ENCODE measurements at places on chromosomes 16 and 17.

- no peak for DNase-seq
Observed at GRCh38 chr17:36105781-36106492, 2.3 kb downstream of the CCL4 start.

GRCh38 chr17:17387017-17387497 lies 83.9 kb downstream of the NT5M start:
- no peak for DNase-seq

DNA sequence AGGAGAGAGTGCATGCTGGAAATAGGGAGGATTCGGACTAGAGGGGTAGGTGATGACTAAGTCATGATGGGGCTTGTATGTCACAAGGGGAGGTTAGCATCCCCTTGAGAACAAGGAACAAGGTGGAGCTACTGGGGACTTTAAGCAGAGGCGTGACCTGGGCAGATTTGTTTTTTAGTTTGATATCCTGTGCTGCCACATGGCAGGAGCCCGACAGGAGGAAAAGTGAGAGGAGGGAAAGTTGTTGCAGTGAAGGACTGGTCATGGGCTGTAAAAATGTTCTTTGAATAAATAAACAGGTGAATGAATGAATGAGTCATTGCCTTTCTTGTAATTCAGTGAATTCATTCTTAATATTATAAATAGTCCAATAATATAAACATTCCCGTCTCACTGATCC lies 365.1 kb upstream of the CDH5 start:
- no peak for DNase-seq

DNA sequence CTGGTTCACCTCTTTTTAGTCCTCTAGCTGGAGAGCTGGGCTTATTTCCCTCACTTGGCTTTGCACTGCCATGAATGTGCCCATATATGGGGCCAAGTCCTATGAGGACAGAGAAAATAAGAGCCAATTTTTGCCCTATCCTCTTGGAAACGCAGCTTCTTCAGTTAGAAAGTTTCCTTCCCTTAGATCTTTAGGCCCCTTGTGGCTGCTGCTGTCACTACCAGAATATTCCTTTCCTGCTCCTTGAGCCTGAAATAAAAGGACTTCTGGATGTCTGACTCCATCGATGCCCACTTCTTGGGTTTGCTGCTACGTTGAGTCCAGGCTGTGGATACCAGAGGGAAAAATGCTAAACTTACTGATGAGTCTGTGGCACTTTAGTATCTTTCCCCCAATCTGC lies 487.1 kb downstream of the GRIN2A start:
- no peak for DNase-seq

GRCh38 chr17:56217921-56218320 lies 64.6 kb downstream of the ANKFN1 start:
- DNase-seq = no peak

DNA sequence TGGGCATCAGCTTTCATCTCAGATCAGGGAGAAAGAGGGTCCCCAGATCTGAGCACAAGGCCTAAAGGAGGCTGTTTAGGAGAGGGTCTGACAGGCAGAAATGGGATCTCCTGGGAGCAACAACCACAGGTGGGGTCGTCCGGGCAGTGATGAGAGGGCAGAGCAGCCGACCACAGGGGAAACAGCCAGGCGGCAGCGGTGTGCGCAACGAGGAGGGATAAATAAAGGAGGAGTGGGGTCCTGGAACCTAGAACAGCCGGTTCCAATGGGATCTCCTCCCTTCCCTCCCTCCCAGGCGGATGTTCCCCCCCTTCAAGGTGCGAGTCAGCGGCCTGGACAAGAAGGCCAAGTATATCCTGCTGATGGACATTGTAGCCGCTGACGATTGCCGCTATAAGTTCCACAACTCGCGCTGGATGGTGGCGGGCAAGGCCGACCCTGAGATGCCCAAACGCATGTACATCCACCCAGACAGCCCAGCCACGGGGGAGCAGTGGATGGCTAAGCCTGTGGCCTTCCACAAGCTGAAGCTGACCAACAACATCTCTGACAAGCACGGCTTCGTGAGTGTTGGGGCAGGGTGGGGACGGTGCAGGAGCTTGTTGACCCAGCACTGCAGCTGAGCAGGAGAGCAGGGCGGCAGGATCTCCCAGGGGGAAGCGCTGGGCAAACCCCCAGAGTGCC lies 1.9 kb downstream of the TBX2 start:
- peak; percentile 51 for DNase-seq

GRCh38 chr17:72591289-72592241 lies 470.7 kb downstream of the SOX9 start:
- DNase-seq = peak; percentile 6

DNA sequence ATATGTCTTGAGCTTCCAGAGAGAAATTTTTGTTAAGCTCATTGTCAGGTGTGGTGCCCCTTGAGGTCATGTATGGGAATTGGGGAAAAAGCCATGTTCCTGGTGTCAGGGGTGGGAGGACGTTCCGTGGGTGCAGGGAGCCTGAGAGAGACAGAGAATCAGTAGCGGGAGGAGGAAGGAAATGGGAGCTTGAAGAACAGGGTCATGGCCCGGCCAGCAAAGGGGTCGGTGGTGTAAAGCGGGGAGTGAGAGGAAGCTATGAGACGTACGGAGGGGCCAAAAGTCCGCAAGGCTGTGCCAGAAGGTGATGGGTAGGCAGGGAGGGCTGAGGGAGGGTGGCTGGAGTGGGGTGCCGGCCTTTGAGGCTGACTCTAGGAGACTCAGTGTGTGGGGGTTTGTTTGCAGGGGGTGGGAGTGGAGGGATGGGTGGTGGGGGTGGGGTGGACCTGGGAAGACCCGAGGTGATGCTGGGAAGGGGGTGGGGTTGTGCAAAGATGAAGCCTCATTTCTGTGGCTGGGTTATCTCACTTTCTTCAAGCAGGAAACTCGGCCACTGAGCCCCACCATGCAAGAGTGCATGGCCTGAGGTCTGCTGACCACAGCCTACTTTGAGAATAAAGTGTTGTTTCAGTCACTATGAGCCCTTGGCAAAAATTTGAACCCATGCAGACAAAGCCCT lies 63.6 kb downstream of the PLCG2 start:
- DNase-seq = no peak

GRCh38 chr16:20167323-20167722 lies 93.6 kb upstream of the GPR139 start:
- no peak for DNase-seq

DNA sequence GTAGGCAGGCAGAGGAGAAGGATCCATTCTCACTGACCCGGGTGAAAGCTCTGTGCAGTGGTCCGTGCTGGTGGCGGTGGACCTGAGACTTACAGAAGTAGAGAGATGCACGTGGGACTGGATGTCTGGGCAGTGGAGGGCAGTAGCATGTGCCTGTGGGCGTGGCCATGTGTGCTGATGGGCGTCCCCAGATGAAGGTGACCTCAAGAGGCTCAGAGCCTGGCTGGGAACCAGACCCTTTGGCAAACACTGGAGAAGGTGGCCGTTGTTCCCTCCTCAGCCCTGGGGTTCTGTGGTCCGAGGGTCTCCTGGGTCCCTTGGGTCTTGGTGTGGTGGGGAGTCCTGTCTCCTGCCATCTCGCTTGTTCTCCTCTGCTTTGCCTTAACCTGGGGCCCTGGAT lies 15.6 kb downstream of the WSCD1 start:
- DNase-seq = no peak

GRCh38 chr16:24577167-24577566 lies 37.8 kb downstream of the RBBP6 start:
- DNase-seq = no peak

DNA sequence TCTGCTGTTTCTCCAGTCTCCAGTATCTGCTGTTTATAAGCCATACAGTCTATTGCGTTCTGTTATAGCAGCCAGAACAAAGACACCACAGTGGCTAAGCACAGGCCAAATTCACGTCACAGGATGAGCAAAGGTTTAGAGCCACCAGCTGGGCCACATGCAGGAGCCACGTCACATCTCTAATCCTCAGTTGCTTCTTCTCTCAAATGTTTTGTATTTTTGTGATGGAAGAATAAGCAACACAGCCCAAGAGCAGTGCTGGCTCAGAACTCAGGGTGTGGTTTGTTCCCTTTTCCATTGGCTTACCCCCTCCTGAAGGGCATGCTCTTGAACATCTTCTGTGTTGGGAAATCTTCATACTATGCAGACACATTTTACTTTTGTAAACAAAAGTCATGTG lies 309.4 kb upstream of the CDH5 start:
- no peak for DNase-seq

DNA sequence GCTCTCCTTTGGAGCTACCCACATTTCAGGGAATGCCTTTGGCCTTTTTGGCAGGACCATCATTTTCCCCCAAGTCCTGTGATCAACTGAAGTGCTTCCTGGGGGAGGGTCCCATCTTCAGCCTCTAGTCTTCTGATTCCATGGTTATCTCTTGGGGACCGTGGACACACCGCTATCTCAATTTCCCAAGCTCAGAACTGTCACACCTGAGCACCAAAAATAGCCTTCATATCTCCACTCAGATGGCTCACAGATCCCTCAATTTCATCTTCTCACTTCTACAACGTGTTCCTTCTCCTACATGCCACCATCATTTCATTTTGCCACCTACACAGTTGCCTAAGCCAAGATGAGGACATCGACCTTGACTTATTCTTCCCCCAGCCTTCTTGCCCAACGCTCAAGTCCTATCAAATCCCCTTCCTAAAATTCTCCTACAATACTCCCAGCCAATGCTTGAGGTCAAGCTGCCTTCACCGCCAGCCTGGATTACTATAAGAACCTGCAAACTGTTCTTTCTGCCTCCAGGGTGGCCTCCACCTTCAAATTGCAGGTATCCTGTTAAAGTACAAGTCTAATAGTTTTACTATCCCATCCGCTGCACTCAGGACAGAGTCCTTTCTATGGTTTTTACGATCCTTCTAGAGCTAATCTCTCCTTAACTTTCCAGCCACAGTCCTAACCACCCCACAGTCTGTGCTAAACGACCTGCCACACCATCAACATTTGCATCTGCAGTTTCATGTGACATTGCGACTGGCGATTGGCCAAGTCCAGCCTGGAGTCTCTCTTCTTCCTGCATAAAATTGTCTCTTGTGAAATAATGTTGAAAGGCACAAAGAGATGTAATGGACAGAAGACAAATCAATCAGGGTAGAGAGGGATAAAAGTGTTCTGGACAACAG lies 6.2 kb downstream of the ATP6V0D1 start:
- no peak for DNase-seq

- no peak for DNase-seq
Observed at GRCh38 chr17:81254955-81255717, 16.0 kb downstream of the NDUFAF8 start.

GRCh38 chr17:8041249-8041928 lies 2.5 kb downstream of the ALOX15B start:
- DNase-seq = peak; percentile 64

DNA sequence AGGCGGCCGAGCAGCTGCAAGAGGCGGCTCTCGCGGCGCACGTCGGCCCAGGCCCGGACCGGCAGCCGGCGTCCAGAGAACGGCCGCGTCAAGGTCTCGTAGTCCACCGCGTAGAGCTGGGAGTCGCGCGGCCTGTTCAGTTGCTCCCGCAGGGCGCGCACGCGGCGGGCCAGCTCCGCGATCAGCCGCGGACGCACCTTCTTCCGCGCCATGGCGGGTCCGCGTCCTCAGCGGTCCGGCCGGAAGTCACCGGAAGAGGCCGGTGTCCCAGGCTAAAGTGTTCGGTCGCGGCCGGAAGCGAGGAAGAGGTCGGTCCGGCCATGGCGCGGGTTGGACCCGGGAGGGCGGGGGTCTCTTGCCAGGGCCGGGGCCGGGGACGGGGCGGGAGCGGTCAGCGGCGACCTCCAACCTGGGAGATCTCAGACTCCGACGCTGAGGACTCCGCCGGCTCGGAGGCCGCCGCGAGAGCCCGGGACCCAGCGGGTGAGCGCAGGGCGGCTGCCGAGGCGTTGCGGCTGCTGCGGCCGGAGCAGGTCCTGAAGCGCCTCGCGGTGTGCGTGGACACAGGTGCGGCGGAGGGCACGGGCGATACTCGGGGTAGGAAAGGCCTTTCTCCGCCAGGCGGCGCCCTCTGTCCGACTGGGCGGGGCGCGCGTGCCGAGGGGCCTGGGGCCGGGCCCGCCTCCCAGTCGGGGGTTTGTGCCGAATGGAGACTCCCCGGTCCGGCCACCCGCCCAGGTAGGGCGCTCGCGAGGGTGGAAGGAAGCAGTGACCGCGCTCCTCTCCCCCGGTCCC lies at the start of gene MRPS34:
MRPS34 (minus strand) TSS at position 227 of the 795 bp plus-strand sequence; CDS start at position 212, 15 bp downstream.
- DNase-seq = peak; percentile 89

DNA sequence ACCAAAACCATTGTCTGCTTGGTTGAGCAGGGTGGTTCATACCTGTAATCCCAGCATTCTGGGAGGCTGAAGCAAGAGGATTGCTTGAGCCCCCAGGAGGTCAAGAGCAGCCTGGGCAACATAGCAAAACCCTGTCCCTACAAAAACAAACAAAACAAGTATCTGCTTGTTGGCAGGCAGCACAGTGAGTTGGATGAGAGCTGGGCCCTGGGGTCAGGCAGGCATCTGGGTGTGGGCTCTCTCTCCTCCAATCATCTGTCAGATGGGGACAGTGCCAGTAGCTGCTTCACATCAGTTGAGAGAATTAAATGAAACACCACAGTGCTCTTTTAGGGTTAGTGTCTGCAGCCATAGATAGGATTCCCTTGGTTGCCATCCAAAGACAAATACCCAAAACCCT lies 5.8 kb downstream of the ARMC7 start:
- DNase-seq = no peak

DNA sequence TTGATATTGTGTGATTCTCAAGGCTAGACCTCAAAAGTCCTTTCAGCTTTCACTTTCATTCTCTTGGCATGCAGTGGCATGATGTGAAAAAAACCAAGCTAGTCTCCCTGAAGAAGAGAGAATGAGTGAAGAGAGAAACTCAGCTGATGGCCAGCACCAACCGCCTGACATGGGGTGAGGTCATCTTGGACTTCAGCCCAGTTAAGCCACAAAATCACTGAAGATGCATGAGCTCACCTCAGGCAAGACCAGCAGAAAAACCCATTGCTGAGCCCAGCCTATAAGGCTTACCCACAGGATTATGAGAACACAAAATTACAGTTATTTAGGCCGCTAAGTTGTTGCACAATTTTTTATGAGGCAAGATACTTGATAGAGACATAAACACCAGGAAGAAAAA lies 496.5 kb downstream of the TOX3 start:
- DNase-seq = no peak

GRCh38 chr16:57537194-57537505 lies 779 bp upstream of the CCDC102A start:
- DNase-seq = no peak

DNA sequence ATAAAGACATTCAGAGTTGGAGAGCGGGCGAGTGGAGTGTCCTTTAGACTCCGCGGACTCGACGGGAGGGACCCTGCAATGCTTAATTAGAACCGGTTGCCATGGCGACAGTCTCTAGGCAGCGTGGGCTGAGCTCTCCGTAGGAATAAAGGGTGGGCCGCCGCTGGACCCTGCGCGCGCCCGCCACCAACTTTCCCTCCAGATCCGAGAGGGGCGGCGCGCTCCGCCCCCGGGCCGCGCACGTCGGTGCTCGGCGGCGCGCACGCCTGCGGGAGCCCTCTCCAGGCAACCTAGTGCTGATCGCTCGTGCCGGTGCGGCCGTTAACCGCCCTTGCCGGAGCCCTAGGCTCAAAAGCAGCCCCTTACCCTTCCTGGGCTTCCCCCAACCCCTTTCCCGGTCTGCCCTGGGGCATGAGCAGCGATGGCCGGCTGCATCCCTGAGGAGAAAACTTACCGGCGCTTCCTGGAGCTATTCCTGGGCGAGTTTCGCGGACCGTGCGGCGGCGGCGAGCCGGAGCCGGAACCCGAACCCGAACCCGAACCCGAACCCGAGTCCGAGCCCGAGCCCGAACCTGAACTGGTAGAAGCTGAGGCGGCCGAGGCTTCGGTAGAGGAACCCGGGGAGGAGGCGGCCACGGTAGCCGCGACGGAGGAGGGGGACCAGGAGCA lies at the start of gene PPM1E:
PPM1E (plus strand) TSS at position 278 of the 669 bp plus-strand sequence.
- DNase-seq = peak; percentile 61

Data from B cell (primary cell).